ENCODE measurements at places on chromosomes 6 and 20.

- no peak for DNase-seq
These were observed 35.8 kb downstream of the AKAP12 start for GRCh38 chr6:151275566-151275965.

- no peak for DNase-seq
These were observed 108.6 kb downstream of the ATP9A start for GRCh38 chr20:51659491-51660050.

DNA sequence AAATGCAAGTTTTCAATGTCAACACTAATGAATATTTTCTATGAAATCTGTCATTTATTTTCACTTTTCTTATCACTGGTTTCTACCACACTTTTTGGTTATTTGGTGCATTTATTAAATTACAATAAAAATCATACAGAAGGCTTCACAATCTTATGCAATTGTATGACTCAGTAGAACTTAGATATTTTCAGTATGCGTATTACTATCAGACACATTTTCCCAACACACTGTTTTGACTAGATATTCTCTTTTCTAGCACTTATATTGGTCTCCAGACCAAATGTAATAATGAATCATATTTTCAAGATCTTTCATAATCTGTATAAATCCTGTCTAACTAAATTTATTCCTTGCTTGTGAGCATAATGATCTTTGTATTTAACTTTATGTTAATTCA is 74.1 kb downstream of the FAM83B start:
- no peak for DNase-seq

DNA sequence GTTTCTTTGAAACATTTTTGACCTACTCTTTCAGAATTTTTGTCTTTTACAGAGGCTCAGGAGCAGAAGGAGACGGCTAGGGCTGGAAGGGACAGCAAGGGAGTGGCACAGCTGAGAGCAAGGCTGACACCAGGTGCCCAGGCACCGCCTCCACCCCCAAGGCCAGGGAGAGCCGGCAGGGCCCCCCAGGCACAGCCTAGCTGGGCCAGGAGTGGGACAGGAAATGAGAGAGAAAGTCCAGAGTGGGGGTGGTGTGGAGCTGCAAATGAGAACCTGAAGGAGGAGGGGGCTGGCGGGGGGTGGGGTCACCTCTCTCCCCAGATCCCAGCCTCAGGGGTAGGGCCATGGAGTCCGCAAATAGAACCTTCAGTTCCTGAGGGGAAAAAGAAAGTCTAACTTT is 236.7 kb downstream of the CDC5L start:
- no peak for DNase-seq

- no peak for DNase-seq
These were observed 28.8 kb downstream of the DCDC2 start for GRCh38 chr6:24329022-24329421.

DNA sequence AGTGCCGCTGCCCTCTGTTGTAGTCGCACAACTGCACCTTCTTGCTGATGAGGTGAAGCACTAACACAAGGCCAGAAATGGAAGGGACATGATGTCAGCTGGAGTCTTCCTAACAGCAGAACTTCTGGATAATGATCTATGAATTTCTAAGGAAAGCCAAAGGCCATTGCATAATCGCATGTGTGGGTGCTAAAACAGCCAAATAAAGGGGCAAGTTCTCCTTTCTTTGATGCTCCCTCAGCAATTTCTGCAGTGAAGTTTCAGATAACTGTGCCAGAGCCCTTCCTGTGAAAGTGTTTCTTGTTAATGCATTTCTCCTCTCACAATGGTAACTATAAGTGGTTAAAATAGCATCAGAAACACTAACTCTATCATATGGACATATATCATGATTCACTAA is 8.0 kb upstream of the F13A1 start:
- no peak for DNase-seq

GRCh38 chr20:10312111-10312510 is 93.5 kb downstream of the SNAP25 start:
- no peak for DNase-seq

DNA sequence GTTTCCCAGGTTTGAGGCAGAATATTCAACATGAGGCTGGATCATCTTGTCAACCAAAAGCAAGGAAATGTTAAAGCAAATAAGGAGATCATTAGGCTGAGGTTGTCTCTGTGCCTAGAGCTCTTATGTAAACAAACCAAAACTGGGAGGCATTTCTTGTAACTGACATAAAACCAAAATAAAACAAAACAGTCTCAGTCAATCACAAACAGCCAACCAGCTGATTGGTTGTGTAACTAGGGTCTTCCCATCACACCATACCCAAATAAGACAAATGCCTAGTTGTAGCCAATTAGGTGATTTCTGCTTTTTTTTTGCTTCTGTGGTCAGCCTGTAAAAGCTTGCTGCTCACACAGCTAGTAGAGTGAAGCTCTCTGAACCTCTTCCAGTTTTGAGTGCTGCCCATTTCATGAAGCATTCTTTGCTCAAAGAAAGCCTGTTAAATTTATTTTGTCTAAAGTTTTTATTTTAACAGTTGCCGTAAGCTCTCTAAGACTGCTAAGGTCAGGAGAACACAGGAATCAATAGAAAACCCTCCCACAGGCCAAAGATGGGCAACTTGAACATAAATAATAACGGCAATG is 8.9 kb upstream of the FITM2 start:
- no peak for DNase-seq

DNA sequence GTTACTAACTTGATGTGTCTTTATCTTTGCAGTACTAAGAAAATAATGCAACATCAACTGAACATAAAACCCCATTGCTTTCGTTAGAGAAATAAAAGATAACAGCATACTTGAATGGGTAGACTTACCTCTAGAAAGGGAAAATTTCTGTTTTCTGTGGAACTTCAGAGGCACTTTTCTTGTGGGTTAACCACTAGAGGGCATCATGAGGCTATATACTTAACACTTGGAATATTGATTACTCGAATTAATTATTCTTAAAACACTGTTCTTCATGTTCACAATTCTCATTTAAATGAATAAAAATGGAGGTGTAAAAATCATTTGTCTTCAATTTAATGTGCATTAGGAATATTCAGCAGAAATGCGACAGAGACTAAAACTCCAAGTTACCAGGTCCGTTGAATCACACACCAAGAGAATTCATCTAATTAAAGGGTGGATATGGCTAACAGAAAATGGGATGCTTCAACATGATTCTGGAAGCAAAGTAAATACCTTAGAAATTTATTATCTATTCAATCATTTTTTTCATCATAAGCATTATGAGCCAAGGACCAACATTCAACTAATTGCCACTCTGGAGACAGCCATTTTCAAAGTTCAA is 330.8 kb upstream of the PREP start:
- no peak for DNase-seq

Measured in esophagus squamous epithelium (tissue), 5 donors.